WTC11 (cell line): ENCODE measurements at places on chromosomes 16 and 17.

DNA sequence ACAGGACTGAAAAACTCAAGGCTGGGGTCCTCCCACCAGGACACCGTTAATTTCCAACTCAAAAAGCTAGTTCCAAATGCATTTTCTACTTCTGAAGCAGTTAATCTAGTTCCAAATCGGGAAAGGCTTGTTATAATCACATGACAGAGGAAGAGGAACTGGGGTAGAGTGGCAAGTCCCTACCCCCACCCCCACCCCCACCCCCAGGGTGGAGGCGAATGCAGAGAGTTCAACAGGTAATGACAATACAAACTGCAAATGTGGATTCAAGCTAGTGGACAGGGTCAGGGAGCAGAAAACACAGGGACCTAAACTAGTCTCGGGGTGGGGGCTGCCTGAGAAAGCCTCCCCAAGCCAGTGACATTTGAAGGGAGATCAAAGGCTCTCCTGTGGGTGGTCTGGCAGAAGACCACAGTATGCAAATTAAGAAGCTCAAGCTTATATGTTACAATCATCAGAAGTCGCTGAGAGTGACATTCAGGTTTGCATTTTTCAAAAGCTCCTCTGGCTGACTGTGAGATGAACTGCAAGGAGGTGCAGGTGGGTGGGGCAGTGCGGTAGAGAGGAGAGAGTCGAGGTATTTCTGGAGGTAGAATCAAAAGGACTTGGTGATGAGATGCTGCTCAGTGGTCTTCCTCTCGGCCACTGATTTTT lies 56.4 kb upstream of the SLC25A19 start:
- peak; percentile 27 for DNase-seq

DNA sequence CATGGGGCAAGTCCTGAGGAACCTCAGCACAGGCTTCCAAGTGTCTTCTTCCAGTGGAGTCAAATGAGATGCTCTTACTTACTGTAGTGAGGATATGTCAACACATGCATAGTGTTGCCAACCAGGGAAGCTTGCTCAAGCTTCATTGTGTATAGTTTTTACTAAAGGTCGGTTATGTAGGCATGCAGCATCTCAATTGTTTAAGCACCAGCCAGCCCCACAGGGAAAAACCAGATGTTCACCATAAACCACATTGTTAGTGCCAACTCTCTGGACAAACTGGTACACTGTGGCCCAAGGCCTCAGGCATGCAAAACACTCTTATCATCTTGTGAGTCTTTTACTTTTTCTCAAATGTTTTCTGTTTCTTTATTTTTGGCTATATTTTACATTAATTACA lies 152.1 kb downstream of the PHKB start:
- DNase-seq = no peak

DNA sequence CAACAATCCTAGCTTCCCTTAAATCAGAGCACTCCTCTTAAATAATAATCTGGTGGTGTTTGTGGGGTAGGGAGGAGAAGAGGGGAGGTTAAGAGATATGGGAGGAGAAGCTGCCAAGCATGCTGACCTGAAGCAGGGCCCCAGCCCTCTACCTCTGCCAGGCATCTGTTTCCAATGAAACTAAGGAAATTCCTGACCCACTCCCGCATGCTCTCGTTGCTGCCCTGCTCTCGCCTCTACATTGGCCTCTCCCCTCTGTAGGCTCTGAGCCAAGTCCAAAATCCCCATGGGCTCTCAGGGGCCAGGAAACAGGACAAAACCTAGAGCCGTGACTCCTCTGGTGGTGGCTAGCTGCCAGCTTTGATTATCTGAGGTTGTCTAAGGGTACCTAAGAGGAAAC lies 559.5 kb upstream of the CDH11 start:
- DNase-seq = no peak

DNA sequence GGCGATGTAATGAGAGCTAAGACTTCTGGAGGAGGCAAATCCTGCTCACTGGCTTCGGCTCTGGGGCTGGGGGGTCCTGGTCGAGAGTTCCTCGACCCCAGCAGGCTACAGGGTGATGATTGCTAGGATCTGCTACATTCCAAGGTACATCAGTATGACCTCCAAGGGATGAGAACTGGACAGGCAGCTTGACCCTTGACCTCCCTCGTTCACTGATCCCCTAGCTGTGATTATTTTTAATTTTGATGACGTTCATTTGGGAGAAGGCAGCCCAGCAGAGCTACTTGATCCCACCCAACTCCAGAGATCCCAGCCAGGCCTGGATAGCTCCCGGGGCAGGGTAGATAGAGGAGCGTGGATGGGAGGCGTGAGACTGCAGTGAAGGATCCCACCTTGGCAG lies 242.3 kb downstream of the MAF start:
- no peak for DNase-seq

DNA sequence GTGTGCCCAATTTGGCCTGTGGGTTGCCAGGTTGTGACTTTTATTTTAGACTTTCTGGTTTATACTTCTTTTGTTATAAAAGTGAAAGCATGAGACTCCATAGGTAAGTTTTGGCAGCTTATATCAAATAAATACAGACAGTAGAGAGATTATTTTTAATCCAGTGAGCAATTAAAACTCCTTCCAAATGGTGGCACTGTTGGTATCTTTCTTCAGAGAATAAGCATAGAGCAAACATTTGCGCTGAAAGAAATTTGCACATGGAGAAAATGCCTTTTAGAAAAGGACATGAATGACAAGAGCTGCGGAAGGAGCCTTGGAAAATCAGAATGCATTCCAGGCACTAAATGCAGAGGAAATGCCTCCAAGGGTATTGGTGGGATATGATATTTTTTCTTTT lies 46.1 kb upstream of the DNAJA2 start:
- no peak for DNase-seq

DNA sequence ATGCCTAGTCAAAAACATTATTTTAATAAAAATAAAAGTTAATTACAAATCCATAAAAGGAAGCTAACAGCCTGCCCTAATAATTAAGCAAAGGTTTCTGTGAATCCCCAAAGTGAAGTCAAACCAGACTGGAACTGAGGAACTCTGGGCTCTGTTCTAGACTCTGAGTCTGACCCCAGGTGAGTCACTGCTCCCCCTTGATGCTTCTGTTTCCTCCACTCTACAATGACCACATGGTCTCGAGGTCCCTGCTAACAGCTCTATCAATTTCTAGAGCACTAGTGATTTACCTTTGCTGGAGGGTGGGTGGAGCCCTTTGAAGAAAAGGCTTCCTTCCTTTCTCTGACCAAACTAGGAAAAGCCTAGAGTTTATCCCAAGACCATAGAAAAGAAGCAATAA lies 32.4 kb downstream of the XPO6 start:
- no peak for DNase-seq

- DNase-seq = peak; percentile 100
Measured at GRCh38 chr16:2905241-2905987, 6.3 kb upstream of the FLYWCH1 start.
